ENCODE measurements at places on chromosomes 2 and 18.

- DNase-seq, result no peak
Measured at GRCh38 chr2:235573331-235574221, 79.7 kb downstream of the AGAP1 start.

DNA sequence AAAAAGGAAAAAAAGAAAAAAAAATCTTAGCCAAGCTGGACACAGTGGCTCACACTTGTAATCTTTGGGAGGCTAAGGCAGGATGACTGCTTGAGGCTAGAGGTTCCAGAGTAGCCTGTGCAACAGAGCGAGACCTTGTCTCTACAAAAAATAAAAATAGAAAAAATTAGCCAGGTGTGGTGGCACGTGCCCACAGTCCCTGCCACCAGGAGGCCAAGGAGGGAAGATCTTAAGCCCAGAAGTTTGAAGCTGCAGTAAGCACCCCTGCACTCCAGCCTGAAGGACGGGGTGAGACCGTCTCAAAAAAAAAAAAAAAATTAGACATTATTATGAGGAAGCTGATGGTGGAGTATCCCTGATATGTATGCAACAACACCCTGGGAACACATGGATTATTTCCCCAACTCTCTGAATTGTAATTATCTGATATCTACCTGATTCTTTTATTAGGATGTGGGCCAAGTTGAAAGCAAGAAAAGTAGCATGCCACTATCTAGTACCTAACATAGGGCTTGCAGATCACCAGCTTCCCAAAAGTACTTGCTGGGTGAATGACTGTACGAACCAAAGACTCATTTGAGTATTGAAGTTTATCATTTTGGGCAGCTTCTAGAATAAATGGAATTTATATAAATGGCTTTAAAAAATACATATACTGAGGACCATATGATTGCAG is 140.9 kb downstream of the TCF4 start:
- DNase-seq, result no peak

- no peak for DNase-seq
Measured at GRCh38 chr2:126359494-126359893, 296.5 kb upstream of the GYPC start.

GRCh38 chr2:47695800-47696477 is 87.0 kb upstream of the MSH6 start:
- DNase-seq, result no peak

DNA sequence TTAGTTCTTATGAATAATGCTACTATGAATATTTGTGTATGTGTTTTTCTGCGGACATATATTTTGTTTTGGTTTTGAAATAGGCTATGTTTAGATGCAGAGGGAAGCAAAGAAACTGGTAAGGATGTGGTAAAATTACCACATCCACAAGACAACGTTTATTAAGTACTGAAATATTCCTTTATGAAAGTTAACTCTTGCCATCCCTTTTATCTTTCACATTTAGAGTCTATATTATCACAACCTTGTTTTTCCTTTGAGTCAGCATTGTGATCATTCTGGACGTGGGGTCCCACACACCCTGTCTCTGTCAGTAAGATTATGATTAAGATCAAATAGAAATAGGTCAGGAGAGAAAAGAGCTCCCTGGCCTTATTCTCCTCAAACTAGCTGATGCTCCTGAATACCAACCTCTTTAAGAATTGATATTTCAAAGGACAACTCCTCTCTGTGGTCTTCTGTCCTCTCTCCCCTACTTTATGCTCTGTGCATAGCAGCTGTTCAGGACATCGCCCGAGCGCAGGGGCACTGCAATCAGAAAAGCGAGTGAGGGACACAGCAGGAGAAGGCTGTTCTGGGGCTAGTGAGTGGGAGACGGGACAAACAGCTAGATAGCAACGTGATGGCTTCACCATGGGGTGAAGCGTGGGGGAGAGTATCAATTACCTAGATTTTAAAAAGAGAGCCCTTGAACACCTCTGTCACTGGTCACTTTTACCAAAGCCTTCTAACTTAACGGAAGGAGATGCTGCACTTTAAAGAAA is 12.2 kb downstream of the METAP1D start:
- no peak for DNase-seq

- no peak for DNase-seq
Measured at GRCh38 chr2:149456285-149456684, 125.9 kb downstream of the LYPD6 start.

DNA sequence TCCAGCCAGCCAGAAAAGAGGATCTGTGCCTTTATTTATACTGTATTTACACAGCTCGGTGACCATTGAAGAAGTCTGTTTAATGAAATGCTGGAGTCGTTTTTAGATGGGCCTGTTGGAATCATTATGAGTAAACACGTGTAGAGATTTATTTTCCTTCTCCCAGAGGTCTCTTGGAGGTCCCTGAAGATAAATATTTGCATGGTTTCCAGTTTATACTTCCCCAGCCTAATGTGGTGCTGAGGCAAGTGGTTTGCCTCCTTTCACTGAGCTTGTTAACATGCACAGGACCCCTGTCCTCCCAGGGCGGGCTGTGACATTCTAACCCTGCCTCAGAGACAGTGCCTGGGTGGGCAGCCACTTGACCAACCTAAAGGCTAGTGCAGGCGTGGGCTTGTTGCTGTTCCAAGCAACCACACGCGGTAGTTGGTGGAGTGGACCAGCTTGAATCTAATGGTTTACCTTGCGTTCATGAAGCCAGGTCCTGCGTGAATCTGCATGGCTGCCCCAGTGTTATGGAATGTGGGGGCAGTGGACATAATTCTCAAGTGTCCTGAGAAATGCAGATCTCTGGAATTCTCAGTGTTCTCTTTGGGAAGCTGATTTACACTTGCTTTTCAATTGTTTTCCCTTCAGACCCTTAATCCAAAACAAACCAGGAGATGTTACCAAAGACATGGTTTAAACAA is 130.2 kb upstream of the DLX2 start:
- DNase-seq, result no peak

Measured in HTR-8/SVneo (cell line).